Activated CD4-positive, alpha-beta T cell treated with anti-CD3 and anti-CD28 coated beads, Interleukin-2, amount 50 U/mL, for 24 hours (primary cell): ENCODE measurements at places on chromosomes 12 and 14.

DNA sequence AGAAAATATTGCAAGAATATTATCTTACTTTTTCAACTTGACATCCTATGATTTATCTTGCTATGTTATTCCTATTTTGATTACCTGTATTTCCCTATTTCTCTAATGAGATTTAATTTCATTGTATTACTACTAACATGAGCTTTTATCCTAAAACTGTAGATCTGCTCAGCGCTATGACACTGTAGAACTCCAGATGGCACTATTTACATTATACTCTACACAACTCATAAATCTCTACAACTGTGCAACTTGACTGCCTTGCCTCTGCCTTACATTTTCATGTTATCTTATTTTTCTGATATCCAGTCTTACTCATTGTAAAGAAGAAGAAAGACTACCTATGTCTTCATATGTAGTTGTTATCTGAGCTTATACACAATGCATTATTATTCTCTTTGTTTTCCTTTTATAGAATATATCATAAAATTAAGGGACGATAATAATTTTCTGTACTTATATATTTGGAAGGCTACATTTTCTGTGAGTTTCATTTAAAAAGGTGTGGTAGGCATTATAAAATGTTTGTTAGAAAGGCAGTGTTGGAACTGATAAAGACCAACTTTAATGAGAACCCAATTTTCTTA lies 24.1 kb downstream of the NUP37 start:
- no peak for DNase-seq

DNA sequence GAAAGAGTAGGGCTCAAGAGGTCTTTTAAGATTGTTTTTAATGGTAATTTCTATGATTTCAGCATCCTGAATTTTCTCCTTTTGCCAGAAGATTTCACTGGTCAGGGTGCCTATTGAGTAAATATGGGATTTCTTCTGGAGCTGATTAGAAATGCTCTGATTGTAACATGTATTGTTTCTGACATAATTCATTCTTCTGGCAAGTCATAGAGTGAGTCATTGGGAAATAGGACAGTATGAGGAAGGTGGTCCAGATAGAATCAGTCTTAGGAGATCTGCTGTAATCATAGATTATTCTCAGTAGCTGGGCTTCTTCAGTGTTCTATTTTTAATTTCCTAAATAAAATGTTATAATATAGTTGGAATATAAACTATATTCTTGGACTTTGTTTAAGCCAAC lies 182.0 kb upstream of the NAV3 start:
- DNase-seq: no peak

DNA sequence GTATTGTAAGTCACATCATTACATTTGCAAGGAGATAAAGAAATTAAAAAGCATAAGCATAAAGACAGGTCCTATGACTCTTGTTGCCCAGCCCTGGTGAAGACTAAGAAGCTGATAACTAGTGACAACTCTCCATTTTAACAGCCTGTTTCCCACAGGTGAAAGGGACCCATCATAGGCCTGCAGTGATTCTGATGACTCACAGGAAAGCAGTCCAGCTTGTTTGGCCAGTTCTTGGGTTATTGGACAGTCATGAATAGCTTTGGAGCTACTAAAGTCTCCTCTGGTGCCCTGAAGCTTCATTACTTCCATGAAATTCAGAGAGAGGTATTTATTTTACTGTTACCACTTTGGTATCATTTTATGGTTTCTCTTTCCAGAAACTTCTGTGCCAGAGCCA lies 55.5 kb upstream of the DYRK2 start:
- no peak for DNase-seq

DNA sequence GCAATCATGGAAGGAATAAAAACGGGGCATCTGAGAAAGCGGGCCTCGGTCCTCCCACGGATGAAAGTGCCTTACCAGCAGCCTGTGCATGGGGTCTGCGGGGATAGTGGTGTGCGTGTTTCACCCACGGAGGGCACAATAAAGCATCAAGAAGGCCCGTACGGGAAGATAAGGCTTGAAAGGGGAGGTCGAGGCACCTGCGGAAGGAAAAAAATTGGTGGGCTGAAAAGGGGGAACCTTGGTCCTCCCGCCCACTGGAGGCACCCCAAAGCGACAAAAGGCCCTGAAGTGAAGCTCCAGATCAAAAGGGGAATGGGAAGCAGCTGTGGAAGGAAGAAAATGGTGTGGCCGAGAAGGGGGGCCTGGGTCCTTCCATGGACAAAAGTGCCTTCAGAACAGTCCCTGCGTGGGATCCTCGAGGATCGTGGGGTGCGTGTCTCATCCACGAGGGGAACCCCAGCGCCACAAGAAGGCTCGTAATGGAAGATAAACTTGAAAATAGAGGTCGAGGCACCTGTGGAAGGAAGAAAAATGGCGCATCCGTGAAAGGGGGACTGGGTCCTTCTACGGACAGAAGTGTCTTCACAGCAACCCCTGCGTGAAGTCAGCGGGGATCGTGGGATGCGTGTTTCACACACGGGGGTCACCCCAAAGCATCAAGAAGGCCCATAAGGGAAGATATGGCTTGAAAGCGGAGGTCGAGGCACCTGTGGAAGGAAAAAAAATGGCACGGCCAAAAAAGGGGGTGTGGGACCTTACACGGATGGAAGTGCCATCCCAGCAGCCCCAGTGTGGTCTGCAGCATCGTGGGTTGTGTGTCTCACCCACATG lies 276.9 kb downstream of the ALG10 start:
- no peak for DNase-seq

DNA sequence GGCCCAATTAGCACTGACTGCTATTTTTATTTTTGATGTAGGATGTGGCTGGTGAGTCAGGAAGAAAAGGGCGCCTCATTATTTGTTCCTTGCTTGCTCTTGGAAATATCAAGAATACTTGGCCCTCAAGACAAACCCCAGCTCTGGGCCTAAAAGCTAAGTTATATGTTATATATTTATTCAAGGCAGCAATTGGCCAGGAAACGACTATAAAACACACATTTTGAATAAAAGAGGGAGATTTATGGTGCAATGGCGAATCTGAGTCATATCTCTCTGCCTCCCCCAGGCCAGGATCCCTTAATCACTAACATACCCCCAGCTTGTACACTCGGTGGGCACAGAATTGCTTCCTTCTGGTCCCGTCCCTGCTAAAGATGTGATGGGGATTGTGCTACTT lies 63.3 kb downstream of the TBX5 start:
- no peak for DNase-seq

GRCh38 chr14:104102282-104102914 lies 16.9 kb downstream of the ASPG start:
- DNase-seq: no peak
